Iris pigment epithelial cell (primary cell): ENCODE measurements at places on chromosomes 12 and 14.

DNA sequence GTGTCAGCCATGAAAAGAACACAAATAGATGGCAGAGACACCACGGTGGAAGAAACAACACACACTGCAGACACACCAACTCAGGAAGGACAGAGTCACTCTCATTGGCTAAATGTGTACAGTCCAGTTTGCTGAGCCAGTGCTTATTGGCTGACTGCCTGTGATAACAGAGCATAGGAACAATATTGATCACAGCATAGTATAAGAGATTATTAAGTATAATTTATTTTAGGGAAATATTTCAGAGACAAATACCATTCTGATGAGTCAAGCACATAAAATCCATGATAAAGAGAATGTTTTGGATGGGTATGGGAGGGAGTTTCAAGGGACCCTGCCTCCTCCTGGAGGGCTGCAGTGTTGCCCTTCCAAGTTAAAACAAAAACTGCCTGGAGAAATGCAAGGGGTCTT is 50.9 kb downstream of the BTG1 start:
- DNase-seq: peak; percentile 25

DNA sequence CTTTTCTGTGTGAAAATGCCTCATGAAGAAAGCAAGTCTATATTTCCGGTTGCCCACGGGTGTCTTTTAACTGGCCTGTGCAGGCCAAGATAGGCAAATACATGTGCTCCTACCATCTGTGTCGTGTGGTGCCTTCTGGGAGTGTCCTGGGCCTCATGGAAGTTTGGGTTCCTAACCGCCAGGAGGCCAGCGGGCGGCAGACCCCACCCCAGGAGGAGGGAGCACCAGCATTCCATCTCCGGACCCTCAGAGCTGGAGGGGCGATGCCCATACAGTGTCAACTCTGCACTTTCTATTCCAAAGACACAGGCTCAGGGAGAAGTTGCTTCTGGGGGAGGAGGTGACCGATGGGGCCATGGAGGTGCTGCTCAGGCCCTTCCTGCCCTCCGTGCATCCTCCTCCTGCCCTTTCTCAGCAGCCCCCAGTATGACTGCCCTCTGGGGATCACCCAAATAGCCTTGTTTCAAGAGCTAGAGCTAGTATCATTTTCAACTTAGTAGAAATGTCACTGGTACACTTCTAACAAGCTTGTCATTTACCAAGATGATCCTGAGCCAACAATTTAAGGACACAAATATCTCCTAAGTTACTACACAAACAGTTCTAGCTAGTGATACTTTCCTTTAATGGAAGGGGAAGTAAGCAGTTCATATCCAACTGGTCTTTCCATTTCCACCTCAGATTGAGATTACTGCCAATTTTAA is 17.8 kb downstream of the CCDC92 start:
- no peak for DNase-seq

- no peak for DNase-seq
These were observed 30.4 kb upstream of the PLEK2 start for GRCh38 chr14:67442139-67442906.

DNA sequence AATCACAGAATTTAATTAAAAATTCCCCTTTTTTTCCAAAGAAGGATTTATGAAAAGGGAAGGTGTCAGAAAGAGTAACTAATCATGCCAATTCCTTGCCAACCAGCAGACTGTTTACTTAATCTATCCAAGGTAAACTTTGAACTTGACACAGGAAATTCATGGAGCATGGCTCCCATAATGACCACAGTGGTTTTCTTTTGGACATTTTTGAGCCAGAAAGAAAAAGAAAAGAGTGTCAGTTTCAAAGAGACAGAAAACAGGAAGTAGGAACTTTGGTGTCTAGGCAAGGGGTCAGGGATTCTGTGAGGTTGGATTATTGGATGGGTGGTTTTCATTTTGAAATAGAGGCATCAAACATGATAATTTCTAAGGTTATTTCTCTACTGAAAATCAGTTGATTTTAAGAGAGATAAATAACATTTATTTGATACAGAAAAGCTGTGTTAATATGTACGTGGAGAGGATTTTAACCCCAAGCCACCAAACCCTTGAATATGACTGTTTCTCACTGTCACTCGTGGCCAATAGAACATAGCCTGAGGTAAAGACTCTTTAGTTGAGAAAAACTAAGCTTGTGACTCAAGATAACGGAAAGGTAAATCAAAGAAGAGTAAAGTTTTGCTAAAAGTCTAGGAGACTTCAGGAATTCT is 196.1 kb downstream of the TTC6 start:
- DNase-seq: no peak

DNA sequence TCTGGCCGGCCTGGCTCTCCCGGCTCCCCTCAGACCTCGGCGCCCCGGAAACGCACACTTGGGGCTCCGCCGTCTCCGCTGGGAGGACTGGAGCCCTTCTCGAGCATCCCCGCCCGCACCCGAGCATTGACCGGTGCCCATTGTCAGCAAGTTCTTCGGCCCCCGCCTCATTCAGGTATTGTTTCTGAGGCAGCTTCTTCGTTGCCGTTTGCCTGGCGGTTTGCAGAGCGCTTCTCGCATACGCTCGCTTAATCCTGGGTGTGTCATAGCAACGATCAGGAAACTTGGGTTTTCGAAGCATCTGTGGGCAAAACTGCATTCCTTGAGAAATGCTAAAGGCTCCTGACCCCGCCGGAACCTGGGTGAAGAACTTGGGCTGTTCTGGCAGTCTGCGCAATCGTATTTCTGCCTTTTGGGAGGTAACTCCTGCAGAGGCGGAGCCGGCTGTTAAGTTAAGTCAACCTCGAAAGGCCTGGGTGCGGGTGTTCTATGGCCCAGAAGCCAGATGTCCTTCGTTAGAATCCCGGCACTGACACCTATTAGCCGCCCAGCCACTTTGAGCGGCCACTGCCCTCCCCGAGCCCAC is 518 bp downstream of the GSKIP start:
- DNase-seq: peak; percentile 79

- DNase-seq: no peak
These were observed 9.7 kb downstream of the DCP1B start for GRCh38 chr12:1994429-1995143.

DNA sequence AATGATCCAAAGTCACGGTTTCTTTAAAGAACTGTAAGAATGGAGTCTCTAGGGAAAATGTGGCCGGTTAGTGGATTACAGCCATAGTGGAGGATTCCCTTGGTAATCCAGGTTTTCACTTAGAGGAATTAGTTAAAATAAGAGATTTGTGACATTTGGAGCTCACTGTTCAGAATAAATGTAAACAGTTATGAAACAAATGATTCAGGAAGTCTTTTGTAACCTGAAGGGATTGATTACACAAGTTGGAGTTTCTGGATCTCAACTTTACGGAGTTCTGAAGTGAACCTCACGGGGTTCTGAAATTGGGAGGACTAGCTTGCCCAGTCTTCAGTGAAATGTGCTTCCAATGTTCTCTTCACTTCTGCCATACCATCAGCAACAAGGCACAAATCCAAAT is 234.4 kb upstream of the FKBP4 start:
- no peak for DNase-seq

DNA sequence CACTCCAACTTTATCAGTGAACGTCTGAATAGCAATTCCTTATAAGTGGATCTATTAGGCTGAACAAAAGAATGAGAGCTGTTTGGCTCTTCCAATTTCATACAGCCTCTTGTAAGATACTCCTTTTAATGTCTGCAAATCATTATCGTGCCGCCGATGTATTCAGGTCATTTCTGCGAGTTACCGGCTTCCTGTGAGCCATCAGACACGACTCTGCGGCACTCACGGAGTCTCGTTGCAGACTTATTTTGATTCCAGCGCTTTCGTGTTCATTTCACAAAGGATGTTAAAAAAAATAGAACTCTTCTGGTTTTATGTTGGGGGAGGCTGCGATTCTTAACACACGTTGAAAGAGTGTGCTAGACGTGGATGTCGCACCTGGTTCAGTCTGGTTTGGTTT is 106.6 kb downstream of the GLT1D1 start:
- DNase-seq: no peak

GRCh38 chr12:19039515-19039914 is 90.0 kb upstream of the PLEKHA5 start:
- DNase-seq: no peak

GRCh38 chr12:114638790-114639435 is 45.1 kb downstream of the TBX3 start:
- no peak for DNase-seq

GRCh38 chr12:14635776-14636175 is 60.6 kb downstream of the GUCY2C start:
- peak; percentile 15 for DNase-seq

GRCh38 chr12:25713264-25713663 is 160.2 kb upstream of the LMNTD1 start:
- DNase-seq: no peak

DNA sequence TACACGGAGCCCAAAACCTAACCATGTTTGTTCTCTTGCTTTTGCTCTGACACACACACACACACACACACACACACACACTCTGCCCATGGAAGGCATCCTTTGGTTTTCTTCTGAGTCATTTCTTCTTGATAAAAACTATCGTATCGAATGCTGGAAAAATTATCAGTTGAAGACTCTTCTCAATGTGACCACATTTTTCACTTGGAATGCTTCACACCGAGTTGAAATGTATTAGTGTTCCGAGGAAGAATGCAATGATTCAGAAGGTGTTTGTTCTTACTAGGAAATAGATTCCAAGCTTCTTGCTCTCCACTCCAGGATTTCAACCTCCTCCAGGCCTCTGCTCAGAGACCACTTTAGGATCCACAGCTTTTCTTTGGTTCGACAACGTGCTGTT is 226.3 kb downstream of the MON2 start:
- peak; percentile 84 for DNase-seq

DNA sequence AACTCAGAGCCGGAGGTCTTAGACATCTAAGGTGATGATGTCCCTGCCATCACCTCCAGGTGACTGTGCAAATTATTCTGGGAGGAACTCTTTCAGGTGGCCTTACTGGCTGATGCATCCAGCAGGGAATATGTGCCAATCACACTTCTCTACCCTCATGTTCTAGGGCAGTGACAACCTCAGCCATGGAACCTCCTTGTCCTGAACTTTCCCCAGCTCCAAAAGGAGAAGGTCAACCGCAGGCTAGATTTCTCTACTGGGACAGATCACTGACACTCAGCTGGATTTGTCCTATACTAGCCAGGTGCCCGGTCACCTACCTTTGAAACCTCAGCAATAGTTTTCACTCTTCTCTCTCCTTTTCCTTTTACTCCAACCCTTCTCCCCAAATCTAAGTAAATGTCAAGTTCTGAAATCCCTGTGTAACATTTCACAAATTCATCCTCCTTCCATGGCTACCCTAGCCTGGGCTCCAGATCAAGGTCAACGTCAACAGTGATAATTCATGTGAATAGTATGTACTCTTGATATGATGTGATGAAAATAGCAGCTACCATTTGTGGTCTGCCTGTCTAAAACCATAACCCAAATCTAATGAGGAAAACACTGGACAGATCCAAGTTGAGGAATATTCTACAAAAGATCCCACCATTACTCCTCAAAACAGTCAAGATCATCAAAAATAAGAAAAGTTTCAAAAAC is 115.0 kb upstream of the EGLN3 start:
- DNase-seq: no peak

- DNase-seq: peak; percentile 50
These were observed 48.4 kb downstream of the MYRFL start for GRCh38 chr12:69873429-69873828.

GRCh38 chr12:80432061-80432460 is 12.0 kb upstream of the PTPRQ start:
- no peak for DNase-seq

- DNase-seq: peak; percentile 25
These were observed 531 bp upstream of the EML1 start for GRCh38 chr14:99792551-99793212.

DNA sequence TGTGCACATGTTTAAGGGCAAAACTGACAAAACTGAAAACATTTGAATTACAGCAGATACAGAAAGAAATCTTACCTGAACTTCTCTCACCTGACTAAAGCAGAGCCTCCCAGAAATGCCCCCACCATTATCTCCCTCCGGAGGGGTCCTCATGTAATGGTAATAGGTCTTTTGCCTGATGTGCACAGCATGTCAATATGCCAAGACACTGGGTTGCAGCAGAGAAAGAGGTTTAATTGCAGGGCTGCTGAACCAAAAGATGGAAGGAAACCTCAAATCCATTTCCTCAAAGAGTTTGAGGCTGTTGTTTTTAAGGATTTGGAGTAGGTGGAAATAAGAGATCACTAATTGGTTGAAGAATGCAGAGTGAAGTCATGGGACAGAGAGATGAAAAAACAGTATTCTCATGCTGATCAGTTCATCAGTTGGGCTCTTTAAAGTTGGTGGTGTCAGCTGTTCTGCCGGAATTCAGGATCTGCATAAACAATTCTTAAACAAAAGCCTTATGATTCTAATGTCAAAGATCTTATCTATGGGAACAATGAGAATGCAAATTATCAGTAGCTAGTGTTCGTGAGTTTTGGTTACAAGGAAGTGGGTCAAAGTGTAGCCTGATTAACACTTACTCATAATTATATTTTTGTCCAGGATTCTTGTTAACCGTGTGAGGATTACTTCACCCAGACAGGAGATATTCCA is 18.2 kb downstream of the ANG start:
- DNase-seq: no peak

- DNase-seq: no peak
These were observed 56.1 kb upstream of the YARS2 start for GRCh38 chr12:32811686-32812392.

DNA sequence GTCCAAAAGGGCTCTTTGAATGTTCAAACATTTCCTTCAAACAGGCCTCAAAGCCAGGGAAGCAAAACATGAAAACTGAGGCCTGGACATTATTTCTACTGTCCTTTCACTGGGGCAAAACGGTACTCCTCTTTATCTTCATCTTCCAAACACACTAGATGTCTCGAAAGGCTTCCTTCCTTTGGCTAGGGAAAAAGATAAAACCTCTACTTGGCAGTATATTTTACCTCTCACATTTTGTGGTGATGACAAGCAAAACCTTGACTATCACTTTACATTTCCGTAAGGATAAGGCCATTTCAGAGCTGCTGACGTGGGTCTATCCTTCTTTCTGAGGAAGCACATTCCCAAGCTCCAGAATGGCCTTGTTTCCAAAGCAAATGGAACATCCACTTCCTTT is 9.9 kb downstream of the STAB2 start:
- DNase-seq: no peak

DNA sequence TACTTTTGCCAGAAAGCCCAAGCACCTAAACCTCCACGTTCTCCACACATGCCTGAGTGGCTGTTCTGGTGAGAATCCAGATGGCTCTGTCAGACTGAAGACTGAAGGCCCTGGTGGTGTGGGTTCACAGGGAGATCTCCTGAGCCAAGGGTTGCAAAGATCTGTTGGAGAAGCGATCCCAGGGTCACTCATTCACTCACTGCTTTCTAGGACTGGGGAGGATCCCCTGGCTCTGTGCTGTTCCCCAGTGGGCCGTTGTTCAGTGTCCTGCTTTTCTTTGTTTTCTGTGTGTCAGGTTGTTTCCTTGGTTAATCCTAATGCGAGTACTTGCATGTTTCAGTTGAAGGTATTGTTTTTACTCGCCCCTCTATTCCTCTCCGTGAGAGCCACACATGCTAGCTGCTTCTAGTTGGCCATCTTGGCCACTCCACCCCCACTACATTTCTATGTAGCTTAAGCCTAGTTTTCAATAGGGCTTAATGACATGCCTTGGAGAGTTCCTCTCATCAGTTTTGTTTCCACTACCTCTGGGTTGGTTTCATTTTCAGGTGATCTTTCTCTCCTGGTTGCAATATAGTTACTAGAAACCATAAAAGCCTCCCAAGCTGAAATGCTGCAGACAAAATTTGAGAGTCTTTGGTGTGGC is 144.5 kb upstream of the SLC38A2 start:
- no peak for DNase-seq
